ENCODE measurements at places on chromosomes 7 and 10.
A peak's percentile ranks its signal among the peaks of the same experiment; 100 is the strongest.

DNA sequence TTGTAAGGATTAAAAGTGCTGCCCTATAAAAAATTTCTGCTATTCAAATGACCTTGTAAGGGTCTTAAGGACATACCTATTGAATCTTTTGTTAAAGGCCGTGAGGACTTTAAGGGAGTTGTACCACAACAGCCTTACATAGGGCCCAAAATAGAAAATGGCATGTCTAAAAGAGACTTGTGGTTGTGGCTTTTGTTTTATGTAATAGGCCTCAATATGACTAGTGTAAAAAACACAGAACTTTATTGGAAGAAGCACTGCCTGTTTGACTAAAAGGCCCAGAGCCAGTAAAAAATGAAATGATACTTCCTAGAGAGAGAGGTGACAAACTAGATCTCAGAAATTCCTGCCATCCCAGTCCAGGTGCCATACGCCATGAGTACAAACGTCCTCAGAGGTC, 286.6 kb downstream of the SEMA3D start:
- H3K27ac ChIP-seq: no peak overlapping the region
- H3K4me3 ChIP-seq: no peak overlapping the region
- DNase-seq: no peak

- DNase-seq: no peak
- H3K4me1 ChIP-seq: no peaks in the 10 kb centered on the region
- no peaks in the 10 kb centered on the region for H3K36me3 ChIP-seq
- H3K27ac ChIP-seq: no peak overlapping the region
- H3K4me3 ChIP-seq: no peak overlapping the region
Observed at GRCh38 chr10:20682782-20683181, 214.3 kb downstream of the NEBL start.

GRCh38 chr7:86815556-86815955, 171.8 kb downstream of the GRM3 start:
- no peak overlapping the region for H3K27ac ChIP-seq
- H3K4me3 ChIP-seq: no peak overlapping the region
- no peaks in the 10 kb centered on the region for H3K27me3 ChIP-seq
- no peaks in the 10 kb centered on the region for H3K4me1 ChIP-seq
- no peaks in the 10 kb centered on the region for H3K36me3 ChIP-seq

- H3K4me1 ChIP-seq: no peaks in the 10 kb centered on the region
- H3K27me3 ChIP-seq: no peaks in the 10 kb centered on the region
- H3K36me3 ChIP-seq: no peaks in the 10 kb centered on the region
- H3K27ac ChIP-seq: no peak overlapping the region
- DNase-seq: peak; percentile 18
Observed at GRCh38 chr7:8290645-8291308, 28.8 kb upstream of the ICA1 start.

GRCh38 chr7:6917258-6917657, 91.2 kb upstream of the CCZ1B start:
- H3K4me1 ChIP-seq: no peaks in the 10 kb centered on the region
- no peak for DNase-seq
- no peaks in the 10 kb centered on the region for H3K36me3 ChIP-seq

- no peak overlapping the region for H3K4me3 ChIP-seq
- H3K27ac ChIP-seq: no peak overlapping the region
- no peaks in the 10 kb centered on the region for H3K4me1 ChIP-seq
- no peaks in the 10 kb centered on the region for H3K36me3 ChIP-seq
- no peaks in the 10 kb centered on the region for H3K27me3 ChIP-seq
Observed at GRCh38 chr7:99096124-99096887, 47.6 kb downstream of the SMURF1 start.

DNA sequence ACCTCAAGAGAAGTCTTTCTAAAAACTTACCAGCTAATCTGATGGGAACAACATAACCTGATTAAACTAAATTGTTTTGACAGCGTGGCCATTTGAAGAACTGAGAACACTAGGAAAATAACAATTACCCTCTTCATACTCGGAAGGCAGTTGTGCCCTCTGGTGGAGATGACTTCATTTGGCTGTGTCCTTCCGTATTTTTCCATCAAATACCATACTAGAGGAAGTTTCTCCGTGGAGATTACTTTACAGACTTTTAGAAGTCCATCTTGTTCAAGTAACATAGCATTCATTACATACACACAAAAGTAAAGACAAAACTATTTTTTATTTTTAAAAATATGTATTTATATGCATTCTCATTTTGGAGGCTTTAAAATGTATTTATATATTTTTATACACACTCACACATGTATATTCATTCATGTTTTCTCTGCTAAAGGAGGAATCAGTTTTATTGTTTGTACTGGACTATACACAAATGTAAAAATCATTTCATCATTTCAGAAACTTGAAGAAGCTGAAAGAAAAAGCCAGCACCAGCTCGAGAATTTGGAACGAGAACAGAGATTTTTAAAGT, 25.2 kb downstream of the SMNDC1 start:
- H3K27ac ChIP-seq: no peak overlapping the region
- no peaks in the 10 kb centered on the region for H3K27me3 ChIP-seq
- peaks cover 3% of the 10 kb centered on the region for H3K4me1 ChIP-seq
- peak overlapping the region; percentile 24 for H3K4me3 ChIP-seq
- no peaks in the 10 kb centered on the region for H3K36me3 ChIP-seq
- peak; percentile 44 for DNase-seq

DNA sequence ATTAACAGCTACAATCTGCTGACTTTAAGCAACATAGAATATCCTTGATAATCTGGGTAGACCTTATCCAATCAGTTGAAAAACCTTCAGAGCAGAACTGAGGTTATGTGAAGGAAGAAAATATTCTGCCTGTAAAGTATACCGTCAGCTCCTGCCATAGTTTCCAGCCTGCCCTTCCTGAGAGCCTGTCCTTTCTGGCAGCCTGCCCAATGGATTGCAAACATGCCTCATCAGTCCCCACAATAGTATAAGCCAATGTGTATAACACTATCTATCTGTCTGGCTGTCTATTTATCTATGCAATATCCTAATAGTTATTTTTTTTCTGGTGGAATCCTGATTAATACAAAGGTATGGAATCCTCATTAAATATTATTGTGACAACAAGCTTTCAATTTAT, 489.2 kb upstream of the KCND2 start:
- H3K4me3 ChIP-seq: no peak overlapping the region
- H3K4me1 ChIP-seq: no peaks in the 10 kb centered on the region
- DNase-seq: peak; percentile 35
- H3K27ac ChIP-seq: no peak overlapping the region

DNA sequence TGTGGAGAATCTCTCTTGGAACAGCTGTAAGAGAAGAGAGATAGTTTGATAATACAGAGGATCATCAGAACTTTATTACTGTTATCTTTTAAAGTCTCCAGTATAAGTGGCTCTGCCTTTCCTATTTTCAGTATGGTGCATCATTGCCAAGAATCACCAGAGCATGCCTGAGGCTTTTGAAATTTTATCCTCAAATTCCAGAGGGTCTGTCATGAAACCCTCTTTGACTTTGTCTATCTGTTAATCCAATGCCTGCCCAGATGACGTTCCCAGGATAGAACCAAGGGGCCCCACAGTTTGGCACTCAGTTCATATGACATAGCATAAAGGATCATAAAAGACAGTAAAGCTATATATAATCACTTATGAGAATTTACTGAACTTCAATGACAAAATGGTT, 35.3 kb upstream of the SEMA3C start:
- no peaks in the 10 kb centered on the region for H3K4me1 ChIP-seq
- no peaks in the 10 kb centered on the region for H3K27me3 ChIP-seq
- peak; percentile 20 for DNase-seq
- H3K4me3 ChIP-seq: no peak overlapping the region

- no peak overlapping the region for H3K27ac ChIP-seq
- H3K4me1 ChIP-seq: no peaks in the 10 kb centered on the region
- no peaks in the 10 kb centered on the region for H3K36me3 ChIP-seq
Observed at GRCh38 chr7:138377306-138377705, 82.8 kb upstream of the TRIM24 start.

DNA sequence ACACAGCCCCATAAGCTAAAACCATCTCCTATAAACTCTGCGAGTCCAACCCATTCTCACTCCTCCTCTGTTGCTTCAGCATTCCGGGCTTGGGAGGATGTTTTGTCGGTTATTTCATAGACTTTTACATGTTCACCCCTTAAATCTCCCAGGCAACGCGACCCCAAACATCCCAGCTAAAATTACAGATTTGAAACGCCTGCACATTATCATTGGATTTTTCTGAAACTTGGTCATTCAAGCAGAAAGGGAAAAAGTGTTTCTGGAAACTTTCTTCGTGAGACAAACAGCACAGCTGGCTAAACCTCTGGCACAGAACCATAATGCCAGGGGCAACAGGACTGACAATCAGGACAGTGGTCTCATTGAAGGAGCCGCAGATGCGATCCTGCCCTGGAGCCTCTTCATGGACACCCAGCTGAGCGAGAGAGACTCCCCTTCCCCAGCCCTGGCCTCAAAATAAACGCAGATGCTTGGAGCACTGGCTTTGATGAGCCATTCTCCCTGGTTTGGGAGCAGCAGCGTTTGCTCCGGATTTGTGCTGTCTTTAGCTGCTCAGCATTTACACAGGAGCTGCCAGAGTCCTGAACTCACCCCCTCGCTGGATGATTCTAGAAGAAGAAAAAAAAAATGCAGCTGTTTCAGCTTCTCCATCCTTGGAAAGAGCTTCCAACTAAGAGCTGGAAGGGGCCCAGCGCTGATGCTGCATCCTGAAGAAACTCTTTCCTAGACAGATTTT, 30.1 kb downstream of the AFAP1L2 start:
- no peaks in the 10 kb centered on the region for H3K4me1 ChIP-seq
- no peaks in the 10 kb centered on the region for H3K36me3 ChIP-seq
- no peak overlapping the region for H3K4me3 ChIP-seq
- no peaks in the 10 kb centered on the region for H3K27me3 ChIP-seq

All from astrocyte (in vitro differentiated cells and primary cell).